ENCODE measurements at places on chromosomes 1 and 21.
A peak's percentile ranks its signal among the peaks of the same experiment; 100 is the strongest.

DNA sequence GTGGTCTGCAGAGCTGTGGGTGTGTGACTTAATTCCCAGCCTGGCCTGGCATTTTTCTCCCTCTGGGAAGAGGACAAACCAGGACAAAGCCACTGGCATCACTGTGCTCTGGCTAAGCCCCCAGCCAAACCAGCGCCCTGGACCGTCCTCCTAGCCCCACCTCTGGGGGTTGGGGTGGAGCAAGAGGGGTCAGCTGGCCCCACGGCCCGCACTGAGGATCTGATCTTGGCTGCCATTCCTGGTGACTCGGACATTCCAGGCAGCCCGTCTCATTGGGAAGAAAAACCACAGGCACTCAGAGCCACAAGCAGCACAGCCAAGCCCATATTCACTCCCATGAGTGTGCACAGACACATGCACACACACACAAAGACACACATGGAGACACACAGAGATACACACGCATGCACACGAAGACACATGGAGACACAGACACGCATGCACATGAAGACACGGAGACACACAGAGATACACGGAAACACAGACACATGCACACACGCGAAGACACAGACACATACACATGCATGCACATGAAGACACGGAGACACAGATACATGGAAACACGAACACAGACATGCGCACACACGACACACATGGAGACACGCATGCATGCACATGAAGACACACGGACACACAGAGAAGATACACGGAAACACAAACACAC, 2.3 kb upstream of the MXRA8 start:
- DNase-seq, result peak; percentile 44

DNA sequence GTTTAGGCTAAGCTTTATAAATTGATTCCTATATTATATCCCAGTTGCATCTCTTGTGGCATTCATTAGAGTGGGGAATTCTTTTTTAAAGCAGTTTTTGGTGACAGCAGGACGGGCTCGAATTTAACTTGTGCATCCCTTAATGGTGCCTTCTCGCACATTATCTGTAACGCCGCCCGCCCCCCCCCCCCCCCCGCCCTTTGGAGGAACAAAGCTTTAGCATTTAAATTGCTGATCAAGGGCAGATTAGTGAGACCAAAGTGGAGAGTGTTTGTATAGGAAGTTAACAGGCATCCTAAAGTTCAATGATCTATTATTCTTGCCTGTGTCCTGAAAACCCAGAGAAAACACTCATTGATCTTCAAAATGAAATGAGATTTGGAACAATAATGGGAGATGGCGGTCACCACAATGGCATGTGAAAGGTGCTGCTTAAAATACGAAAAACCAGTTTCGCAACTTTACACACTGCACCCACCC, 2.2 kb downstream of the LMO4 start:
- DNase-seq, result no peak

DNA sequence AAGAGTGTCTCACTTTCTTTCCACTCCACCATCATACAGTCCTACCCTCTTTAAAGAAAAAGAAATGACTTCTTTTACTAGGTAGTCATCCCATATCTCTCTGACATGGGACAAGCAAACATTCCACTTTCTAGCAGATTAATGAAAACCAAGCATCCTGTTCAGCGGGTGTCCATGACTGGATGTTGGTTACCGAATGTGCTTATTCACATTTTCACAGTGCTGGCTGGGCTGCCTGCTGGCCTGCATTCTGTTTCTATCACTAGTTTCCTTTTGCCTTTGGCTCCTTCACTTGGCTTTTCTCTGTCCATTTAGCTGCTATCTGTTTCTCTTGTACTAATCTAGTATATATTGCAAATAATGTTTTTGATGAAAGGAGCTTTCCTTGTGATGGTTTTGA, 598.4 kb downstream of the RWDD3 start:
- DNase-seq, result no peak

DNA sequence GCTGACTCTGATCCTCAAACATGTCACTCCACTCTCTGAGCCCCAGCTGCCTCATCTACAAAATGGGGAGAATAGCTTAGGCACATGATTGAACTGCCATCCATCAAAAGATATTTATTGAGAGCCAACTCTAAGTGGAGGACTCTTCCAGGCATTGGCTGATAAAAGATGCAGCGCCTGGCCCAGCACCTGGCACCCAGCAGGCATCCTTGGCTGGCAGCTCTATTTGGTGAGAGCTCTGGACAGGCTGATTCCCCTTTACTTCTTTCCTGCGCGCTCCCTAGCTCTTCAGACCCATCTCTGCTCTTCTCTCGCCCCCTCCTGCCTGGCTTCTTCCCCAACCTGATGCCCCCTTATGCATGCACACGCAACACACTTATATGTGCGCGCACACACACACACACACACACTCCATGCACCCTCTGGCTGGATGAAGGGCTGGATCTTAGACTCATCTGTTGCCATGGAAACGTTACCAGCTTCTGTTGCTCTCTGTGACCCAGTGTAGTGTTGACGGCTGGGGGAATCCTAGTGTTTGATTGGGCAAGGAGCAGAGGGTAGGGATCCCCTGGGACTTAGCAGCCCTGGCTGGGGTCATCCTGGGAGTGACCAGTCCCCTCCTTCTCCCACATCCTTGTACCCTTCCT, 49.3 kb downstream of the VWA5B1 start:
- DNase-seq, result no peak

- peak; percentile 14 for DNase-seq
Observed at GRCh38 chr1:149942207-149942606, 5.5 kb upstream of the MTMR11 start.

DNA sequence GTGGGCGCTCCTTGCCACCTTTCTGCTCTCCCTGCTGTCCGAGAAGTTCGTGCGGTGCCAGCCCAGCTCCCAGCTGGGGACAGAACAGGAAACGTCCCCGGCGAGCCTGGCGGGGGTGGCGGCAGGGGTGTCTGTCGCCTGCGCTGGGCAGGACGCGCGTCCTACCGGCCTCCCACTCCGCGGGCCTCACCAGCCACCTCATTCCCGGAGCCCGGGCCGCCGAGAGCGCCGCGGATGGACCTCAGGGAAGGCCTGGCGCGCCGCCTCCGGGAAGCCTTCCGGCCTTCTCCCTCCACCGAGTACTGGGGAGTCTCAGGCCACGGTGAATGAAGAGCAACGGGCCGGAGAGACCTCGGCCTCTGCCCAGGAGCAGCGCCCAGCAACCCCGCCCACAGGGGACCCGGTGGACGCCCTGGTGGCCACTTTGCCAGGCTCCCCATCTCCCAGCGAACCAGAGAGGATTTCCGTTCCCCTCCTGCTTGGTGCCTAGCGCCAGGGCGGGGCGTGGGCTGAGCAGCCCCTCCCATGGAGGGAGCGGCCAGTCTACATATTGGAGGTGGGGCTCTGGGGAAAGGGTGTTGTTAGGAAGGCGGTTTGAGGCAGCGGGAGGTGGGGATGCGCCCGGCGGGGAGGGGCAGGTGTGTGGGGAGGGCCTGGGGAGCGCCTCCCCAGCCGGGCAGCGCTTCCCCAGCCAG, 9.5 kb upstream of the TNFRSF14 start:
- DNase-seq, result peak; percentile 75

DNA sequence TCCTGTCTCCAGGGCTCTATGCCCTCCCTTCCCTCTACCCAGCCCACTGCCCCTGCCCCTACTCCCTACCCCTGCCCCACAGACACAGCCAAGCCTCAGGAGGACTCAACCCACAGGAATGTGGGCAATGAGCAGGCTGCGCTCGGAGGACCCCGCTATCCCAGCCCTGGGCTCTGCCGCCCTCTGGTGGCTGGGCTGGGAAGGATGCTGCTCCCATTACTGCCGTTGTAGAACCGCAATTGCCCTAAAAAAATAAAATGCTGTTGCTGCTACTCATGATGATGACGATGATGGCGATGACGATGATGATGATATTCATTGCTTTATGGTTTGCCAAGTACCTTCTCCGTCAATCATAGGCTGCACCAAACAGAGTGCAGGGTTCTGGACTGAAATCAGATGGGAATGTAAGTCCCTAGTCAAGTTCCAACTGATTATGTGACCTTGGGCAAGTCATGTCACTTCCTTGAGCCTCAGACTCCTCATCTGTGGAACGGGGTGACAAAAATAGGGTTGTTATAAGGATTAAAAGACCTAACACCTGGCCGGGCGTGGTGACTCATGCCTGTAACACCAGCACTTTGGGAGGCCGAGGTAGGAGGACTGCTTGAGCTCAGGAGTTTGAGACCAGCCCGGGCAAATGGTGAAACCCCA, 24.6 kb downstream of the ARHGEF19 start:
- DNase-seq, result no peak

- DNase-seq, result no peak
Observed at GRCh38 chr1:100391675-100392074, 39.4 kb downstream of the CDC14A start.

DNA sequence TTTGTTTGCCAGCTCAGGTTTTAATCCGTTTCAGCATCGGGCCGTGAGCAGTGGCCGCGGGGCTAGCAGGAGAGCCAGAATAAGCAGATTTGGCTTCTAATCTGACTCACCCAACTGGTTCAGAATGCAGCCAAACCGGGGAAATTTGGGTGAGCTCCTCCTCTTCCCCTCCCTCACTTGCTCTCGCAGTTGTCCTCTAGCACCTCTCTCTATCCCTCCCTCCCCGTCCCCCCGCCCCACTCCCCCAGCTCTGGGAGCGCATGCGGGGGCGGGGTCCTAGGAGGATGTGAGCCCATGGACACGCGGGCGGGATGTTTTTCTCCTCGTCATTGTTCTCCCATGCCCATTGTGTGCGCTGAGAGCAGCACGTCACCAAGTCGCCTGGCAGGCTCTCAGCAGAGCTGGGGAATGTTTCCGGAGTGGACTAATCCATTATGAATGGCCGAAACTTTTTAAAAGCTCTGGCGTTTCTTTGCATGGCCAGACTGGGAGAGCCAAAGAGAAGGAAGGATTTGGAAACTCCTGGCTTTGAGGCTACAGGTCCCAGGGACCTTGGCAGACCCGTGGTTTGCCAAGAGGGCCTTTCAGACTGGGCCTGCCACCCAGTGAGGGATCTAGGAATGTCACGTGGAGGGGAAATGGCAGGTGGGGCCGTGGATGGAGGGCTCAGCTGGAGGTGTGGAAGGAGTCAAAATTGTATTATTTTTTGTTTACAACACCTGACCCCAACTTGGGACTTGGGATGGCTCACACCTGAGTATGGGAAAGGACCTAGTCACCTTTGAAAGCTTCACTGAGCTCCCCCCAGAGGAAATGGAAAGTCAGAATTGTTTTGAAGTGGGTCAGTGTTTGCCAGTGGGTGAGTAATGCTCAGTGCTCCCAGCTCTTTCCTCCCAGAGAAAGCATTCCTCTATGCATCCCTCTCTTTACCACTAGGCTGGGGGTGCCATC, 39.2 kb downstream of the CDK18 start:
- peak; percentile 67 for DNase-seq

DNA sequence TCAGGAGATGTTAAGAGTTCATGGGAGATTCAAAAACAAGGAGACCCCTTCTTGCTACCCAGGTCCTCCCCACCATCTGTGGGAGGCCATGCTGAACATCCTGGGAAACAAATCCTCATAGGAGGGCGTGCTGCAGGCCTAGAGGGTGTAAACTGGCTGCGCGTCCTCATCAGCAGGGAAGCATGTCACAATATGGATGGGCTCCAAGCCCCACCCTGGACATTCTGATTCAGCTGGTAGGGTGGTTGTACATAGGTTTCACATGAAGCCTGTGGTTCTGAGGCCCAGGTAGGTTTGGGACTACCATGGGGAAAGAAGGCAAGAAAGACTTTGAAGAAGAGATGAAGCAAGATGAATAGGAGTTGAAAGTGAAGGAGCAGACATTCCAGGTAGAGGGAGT, 44.6 kb upstream of the IFNLR1 start:
- no peak for DNase-seq

Data from right kidney (tissue), 9 donors.